ENCODE measurements at places on chromosomes 2 and 18. TPM values are rescaled to one million over a fixed set of nuclear protein-coding genes. Genes with fewer than 3 reads are reported as not detected.

GRCh38 chr2:21422050-21422449, 298.3 kb downstream of the TDRD15 start:
- no peaks in the 10 kb centered on the region for H3K36me3 ChIP-seq
- no peaks in the 10 kb centered on the region for H3K27me3 ChIP-seq
- DNase-seq = no peak
- H3K4me1 ChIP-seq = no peaks in the 10 kb centered on the region
- no peak overlapping the region for H3K4me3 ChIP-seq
- no peak overlapping the region for H3K27ac ChIP-seq

DNA sequence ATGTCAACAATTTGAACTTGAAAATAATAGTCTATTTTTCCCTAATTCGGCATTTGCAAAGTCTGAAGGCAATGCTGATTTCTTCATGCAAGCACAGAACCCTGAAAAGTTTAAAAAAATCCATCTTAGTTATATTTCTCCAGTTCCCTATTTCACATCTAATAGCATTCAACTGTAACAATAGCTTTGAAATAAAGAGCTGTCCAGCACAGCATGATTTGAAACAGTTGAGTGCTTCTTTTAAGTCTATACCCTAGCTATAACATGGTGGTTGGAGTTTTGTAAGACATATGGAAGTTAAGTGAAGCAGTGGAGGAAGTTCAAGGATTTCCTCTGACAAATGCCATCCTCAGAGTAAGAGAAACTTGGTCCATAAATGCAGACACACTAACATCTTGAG, 691.9 kb downstream of the ERBB4 start:
- no peak overlapping the region for H3K4me3 ChIP-seq
- H3K27me3 ChIP-seq = no peaks in the 10 kb centered on the region
- no peak for DNase-seq
- H3K27ac ChIP-seq = no peak overlapping the region
- no peaks in the 10 kb centered on the region for H3K4me1 ChIP-seq

The CBLN2 gene
- total RNA-seq = not detected

DNA sequence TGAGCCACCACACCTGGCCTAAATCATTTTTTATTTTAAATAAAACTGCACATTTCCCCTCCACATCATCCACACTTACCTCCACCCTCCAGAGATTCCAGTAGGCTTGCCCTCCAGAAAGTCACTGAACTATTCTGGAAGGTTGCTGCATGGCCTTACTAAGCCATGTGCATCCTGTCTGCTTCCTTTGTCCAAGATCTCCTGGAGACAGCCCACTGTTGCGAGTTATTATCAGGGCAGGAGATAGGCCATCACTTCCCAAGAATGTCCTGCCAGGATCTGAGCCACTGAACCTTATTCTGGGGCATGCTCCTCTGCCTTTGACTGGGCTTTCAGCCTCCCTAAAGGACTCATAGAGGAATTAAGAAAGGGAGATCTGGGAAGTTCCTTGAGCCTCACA, 26.8 kb downstream of the CCDC68 start:
- no peak overlapping the region for H3K4me3 ChIP-seq
- no peaks in the 10 kb centered on the region for H3K27me3 ChIP-seq
- DNase-seq = no peak

GRCh38 chr2:23077596-23077995, 307.4 kb upstream of the KLHL29 start:
- no peak overlapping the region for H3K4me3 ChIP-seq
- no peak for DNase-seq
- H3K27ac ChIP-seq = no peak overlapping the region
- H3K36me3 ChIP-seq = no peaks in the 10 kb centered on the region
